Kidney (tissue), 22 donors: ENCODE measurements at places on chromosomes 13 and 19.

- no peak for DNase-seq
Observed at GRCh38 chr19:17871878-17872250, at the start of gene SLC5A5. SLC5A5 (plus strand) TSS chr19:17871945; CDS start chr19:17872320, 375 bp downstream.

GRCh38 chr13:57815600-57815999, 184.1 kb downstream of the PCDH17 start:
- no peak for DNase-seq

DNA sequence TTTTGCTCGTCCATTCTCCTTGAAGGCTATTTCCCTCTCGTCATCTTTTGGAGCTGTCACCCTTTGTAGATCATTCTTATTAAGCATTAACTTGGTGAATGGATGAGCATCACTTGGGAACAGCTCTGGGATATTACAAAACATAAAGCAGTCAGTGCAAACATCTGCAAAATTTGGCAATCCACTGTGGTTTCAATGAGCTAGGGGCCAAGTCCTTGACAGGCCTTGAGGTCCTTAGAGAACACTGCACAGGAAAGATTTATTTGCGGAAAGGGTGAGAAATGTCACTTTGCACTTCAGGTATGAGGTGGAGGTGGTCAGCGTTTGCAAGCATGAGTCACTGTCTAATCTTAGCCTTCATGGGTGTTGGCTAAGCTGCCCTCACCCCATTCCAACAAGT, 239.7 kb upstream of the MAB21L1 start:
- DNase-seq: no peak

DNA sequence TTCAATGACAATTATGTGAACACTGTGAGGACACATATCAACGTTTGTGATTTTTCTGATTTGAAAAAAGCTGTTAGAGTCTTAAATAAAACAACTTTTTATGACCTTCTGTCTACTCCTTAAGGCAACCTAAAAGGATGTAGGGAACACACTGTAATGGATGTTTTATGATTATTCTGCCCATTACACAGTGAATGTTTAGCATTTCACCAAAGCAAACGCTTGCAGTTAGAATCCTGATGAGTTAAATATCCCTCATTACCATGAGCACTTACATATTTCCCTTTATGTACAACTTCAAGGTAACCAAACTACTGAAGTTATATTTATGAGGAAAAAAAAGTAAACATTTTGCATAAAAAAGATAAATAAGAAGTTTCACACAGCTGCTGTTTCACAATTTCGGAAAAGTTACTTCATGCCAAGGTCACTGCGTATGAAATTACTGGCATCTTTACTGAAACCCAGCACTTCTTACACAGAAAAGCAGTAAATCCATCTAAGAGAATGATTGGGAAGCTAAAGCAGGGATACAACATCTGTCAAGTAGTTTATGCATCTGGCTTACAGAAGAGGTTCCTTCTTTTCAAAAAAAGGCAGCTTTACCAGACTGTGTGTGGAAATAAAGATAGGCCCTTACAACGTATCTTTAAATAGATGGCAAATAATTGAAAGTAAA, 733.7 kb upstream of the ATXN8OS start:
- DNase-seq: no peak

DNA sequence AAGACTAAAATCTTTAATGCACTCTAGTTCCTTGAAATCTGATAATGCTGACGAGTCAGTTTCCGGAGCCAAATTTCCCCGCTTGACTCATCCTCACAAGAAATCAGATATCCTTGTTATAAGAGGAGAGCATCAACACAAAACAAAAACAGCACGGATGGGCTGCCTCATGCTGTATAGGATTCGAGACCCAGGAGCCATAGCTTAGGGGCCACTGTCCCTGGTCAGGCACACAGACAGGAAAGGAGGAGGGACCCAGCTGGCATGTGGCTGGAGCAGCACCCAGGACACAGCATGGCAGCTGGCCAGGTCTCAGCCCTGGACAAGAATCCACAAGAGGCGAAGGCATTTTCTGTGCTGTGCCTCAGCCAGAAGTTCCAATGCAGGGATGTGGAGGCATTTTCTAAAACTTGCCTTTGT, 110.2 kb upstream of the SPATA13 start:
- DNase-seq: no peak

DNA sequence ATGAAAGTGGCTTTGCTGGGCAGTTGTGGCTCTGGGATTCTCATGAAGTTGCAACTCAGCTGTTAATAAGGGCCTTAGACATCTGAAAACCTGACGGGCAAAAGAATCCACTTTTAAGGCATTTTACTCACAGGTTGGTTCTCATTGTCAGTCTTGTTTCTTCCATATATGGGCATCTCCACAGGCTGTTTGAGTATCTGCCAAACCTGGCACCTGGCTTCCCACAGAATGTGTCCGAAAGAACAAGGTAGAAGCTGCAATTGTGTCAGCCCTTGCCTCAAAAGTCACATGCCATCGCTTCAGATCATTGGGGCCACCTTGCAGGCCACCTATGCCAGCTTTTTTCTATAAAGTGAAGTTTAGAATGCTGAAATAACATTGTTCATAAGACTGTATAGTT, 102.4 kb downstream of the KCTD12 start:
- no peak for DNase-seq

GRCh38 chr19:48746738-48747575, at the start of gene IZUMO1:
IZUMO1 (minus strand) TSS chr19:48746909; CDS start chr19:48745859, 1,050 bp downstream.
- peak; percentile 95 for DNase-seq

GRCh38 chr13:94309997-94310855, 169.3 kb downstream of the DCT start:
- no peak for DNase-seq
